Activated naive CD8-positive, alpha-beta T cell treated with anti-CD3 and anti-CD28 coated beads, Interleukin-2, amount 50 U/mL, for 24 hours (primary cell): ENCODE measurements at places on chromosomes 6 and 20.
A peak's percentile ranks its signal among the peaks of the same experiment; 100 is the strongest.

DNA sequence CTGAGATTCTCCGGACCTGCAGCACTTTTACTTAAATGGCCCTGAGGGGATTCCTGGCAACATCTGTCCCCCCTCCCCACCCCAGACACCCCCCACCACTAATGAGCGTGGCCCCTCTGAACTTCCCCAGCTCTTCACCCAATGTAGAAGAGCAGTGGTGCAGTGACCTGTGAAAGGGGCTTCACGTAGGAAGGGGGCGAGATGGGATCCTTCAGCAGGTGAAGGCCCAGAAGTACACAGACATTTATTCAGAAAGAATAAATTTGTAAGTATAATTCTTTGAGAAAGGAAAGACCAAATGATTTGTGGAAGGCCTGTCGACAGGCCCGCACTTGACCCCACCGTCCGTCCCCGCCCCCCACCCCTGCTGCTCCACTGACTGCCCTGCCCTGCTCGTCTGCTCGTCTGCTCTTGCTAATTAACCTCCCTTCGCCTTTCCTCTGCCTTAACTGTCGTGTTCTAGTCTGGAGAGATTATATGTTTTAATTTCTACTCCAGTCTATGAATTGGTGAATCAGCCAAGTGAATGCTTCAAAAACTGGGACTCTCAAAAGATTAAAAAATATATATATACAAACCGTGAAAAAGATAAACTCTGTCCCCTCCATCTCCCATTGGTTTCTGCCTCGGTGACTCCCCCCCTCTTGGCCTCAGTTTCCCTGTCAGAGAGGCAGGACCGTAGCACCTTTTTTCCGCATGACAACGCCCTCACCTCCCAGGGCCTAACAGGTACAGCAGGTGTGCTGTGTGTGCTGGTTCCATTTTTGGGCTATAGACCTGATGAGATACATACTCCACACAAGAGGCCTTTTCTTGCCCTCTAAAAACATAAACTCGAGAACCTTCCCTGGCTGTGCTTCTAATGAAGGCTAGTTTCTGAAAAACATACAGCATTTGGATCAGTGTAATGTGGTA is 49.2 kb downstream of the GNAS start:
- no peak for DNase-seq

DNA sequence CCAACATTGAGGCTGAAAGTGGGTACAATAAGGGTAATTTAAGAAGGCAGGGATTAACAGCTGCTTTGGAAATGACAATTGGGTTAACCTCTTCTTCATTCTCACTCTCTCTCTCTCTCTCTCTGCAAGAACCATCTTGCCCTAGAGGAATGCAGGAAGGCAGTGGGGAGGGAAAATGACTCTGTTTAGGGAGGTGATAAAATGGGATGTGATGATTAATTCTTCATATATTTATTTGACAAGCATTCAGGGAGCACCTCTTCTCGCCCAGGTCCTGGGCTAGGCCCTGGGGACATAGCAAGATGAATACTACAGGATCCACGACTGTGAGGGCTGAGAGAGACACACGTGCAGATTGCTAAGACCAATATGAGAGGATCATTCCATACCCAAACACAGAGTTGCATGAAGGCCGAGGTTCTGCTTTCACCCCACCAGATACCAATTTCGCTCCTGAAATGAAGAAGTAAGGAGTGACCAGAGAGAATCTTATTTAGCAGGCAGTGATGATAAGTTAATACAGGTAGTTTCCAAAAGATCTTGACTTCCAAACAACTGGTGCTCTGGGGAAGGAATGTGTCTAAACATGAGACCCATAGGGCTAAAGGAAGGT is 13.3 kb upstream of the PTPN1 start:
- no peak for DNase-seq

DNA sequence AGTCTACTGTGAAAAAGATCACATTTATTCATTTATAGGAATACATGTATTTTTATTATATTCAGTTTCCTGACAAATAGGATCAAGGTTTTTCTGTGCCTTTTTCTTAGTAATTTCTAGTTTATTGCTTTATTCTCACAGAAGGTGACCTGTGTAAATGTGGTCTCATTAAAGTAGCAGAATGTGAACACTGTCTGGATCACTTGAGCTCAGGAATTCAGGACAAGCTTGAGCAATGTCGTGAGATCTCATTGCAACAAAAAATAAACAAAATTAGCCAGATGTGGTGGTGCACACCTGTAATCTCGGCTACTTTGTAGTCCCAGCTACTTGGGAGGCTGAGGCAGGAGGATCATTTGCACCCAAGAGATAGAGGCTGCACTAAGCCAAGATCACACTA is 516.7 kb downstream of the CDKAL1 start:
- no peak for DNase-seq

DNA sequence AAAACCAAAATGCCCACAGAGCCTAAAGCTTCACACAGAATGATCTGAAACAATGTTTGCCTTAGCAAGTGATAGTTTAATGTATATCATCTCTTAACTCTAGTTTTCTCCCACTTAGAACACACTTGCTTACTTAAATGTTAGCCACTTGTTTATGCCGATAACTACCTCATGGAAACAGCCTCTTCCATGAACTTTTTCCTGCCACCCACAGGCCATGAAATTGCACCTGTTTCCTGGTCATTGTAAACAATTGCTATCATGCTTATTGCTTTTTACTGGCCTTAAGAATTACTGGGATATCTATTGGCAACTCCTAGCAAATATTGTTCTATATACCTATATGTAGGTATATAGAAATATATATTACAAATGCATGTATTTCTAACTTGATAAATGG is 231.1 kb downstream of the HDGFL1 start:
- no peak for DNase-seq

DNA sequence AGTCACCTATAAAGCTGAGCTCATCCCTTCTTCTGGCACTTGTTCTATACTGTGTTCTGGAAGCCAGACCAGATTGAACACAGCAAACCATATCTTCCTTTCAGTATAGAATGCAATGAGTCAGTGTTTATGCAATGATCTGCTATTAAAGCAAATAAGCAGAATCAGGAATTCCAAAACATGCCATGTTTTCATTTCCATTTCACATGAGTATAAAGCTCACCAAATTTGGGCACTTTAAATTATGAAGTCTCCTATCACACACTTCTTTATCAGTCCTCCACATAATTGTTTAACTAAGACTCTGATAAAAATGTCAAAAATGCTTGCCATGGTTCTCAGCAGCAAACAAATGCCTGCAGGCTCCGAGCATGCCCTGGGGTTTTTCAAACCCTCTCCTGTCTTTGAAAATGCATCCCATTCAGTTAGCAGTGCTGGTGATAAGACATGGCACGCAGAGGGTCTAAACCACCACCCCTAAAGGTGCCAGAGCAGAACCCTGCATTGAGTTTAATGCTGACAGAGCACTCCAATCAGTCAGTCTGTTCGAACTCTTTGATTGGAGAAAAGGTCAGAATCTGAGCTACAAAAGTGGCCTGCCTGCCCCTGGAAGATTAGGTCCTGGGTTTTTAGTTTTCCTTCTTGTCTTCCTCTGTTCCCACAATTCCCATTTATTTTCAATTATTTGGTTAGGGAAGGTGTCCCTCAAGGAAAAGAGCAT is 234.1 kb downstream of the GMPR start:
- no peak for DNase-seq

- DNase-seq: no peak
These were observed 25.2 kb upstream of the SRSF6 start for GRCh38 chr20:43432498-43432897.

GRCh38 chr6:33050014-33050810 is 23.2 kb downstream of the HLA-DPA1 start:
- DNase-seq: no peak

DNA sequence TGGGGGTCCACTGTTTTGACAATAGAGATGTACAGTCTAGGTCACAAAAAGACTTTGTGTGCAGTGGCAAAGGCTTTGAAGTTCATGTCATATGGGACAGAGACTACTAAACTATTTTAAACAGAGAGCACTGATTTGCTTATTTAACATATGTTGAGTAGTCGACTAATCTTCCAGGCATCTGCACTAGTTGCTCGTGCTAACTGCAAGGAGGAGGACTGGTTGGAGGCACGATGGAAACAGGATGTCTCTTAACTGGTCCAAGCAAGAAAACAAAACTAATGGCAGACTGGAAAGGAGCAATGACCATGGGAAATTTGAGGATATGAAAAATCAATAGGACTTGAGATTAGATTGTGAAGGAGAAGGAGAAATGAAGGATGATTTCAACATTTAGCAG is 28.5 kb upstream of the ERVFRD-1 start:
- DNase-seq: no peak

DNA sequence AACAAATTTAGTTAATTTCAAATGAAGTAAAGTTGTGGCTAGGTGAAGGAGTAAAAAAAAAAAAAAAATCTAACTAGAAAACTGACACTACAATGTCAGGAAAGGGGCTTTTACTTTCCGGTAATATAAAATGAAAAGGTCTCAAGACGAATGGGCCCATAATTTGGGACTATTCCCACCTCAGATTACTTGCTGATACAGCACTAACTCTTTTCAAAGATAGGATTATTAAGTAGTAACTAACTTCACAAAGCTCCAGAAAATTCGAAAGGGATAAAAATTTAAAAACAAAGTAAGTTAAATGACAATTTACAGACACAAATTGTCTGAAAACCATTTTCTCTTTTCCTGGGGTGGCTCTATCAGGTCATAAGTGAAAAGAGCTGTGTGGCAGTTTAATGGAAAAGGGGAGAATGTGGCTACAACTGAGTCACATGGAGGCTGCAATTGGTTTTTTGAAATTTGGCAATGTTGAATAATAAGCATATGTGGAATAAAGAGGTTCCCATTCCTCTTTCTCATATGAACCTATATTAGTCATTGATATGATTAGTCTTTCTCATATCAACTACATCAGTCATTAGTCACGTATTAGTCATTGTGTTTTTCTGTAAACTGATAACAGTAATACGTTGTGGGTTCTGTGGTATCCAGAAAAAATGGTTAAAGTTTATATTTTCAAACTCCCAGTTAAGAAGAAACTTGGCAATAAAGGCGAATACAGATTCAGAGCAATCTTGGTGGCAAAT is 78.0 kb downstream of the RWDD2A start:
- no peak for DNase-seq

- no peak for DNase-seq
These were observed 23.6 kb downstream of the TOMM6 start for GRCh38 chr6:41811095-41811494.

- no peak for DNase-seq
These were observed 8.0 kb upstream of the SIM1 start for GRCh38 chr6:100472674-100473073.

DNA sequence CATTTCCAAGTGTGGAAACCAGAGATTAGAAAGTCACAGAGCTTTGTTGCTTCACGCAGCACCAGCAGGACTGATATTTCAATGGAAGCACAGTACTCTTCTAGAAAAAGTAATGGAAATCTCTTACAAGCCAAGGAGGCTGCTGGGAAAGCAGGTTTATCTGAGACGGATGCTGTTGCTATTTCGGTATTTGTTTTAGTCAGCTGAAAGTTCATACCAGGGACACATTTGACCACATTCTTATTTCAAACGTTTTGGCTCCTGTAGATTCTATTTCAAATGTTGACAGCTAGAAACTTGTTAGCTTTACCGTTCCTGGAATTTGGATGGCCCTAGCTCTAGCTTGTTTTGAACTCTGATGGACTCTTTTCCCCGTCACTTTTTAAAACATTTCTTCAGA is 3.7 kb upstream of the TMEM242 start:
- no peak for DNase-seq

DNA sequence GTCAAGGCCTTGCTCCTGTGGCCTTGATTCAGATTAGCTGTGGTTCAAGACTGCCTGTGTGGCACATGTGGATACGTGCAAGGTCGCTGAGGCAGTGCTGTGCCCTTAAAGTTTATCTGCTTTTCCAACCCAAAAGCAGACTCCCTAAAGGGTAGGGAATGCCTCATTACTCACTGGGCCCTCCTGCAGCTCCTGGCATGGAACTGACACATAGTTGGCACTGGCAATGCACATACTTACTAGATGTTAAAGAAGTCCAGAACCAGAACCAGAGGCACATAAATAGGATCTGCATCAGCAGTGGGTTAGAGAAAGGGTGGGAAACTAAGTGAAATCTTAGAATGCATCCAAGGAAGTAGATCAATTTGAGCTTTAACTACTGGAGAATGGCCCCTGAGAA is 90.6 kb upstream of the MLN start:
- no peak for DNase-seq

- DNase-seq: no peak
These were observed 897.4 kb upstream of the CITED2 start for GRCh38 chr6:140271759-140272377.

DNA sequence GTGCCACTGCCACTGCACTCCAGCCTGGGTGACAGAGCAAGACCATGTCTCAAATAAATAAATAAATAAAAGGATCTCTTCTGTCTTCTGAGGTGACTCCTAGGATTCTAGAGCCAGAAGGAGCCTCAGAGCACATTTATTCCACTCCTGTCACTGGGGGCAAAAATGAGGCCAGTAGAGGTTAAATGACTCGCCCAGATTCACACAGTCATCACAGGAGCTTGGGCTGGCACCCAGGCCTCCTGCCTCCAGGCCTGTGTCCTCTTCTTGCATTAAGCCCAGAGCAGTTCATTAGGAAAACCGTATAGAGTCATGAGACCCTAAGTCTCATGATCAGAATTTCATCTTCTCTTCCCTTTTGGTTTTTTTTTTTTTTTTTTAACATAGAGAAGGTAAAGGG is 243.3 kb downstream of the NRN1 start:
- DNase-seq: no peak

DNA sequence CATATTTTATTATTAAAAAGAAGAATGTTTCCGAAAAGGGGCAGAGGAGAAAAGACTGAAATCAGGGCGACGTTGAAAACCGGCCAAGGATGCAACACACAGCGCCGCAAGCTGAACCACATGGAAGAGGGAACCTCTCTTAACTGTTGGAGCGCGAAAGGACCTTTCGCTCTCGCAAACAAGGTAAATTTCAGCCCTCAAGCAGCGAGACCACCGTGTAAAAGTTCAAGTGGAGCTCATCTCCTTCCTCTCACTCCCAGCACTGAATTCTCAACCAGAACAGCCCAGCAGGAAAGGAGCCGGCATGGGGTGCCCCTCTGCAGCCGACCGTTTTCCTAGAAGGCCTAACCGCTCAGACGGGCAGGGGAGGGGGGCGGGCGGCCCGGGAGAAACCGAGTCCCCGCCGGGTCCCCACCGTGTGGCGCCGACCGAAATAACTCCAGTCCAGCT is 621 bp downstream of the GPR63 start:
- DNase-seq: peak; percentile 4

DNA sequence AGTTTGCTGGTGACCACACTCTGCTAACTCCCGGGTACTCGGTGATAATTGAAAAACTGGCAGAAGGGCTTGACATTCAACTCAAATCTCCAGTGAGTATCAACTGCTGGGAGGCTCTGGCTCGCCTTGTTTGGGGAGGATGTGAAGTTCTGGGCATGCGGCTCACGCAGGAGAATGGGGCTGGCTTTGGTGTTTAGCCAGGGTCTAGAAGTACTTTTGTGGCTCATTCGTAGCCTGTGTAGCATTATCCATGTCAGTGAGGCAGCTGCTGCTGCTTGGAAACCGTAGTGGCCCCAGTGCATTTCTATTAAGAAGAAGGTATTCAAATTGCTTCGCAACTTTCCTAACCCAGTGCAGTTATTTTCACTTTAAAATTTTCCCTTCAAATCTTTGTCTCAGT is 52.2 kb downstream of the KDM1B start:
- DNase-seq: no peak
